ENCODE measurements at places on chromosomes 11 and 22.

- DNase-seq, result no peak
These were observed 9.1 kb downstream of the SLN start for GRCh38 chr11:107702723-107703122.

DNA sequence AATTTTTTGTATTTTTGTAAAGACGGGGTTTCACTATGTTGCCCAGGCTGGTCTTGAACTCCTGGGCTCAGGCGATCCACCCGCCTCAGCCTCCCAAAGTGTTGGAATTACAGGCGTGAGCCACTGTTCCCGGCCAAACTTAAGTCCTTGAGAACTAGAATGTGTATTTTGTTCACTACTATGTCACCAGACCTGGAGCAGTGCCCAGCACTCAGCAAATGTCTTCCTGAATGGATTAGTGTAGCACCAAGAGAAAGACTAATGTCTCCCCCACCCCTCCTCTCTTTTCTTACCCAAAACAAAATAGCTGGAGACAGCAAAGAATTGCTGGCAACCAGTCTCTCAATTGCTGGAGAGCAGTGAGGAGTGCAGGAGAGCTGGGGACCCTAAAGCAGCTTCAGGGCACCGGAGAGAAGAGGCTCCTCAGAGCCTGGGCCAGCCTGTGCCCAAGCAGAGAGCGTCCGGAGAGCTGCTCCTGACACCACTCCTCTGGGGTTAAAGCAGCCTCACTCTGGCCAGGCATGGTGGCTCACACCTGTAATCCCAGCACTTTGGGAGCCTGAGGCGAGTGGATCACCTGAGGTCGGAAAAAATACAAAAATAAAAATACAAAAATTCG is 14.9 kb downstream of the SLC25A18 start:
- no peak for DNase-seq

DNA sequence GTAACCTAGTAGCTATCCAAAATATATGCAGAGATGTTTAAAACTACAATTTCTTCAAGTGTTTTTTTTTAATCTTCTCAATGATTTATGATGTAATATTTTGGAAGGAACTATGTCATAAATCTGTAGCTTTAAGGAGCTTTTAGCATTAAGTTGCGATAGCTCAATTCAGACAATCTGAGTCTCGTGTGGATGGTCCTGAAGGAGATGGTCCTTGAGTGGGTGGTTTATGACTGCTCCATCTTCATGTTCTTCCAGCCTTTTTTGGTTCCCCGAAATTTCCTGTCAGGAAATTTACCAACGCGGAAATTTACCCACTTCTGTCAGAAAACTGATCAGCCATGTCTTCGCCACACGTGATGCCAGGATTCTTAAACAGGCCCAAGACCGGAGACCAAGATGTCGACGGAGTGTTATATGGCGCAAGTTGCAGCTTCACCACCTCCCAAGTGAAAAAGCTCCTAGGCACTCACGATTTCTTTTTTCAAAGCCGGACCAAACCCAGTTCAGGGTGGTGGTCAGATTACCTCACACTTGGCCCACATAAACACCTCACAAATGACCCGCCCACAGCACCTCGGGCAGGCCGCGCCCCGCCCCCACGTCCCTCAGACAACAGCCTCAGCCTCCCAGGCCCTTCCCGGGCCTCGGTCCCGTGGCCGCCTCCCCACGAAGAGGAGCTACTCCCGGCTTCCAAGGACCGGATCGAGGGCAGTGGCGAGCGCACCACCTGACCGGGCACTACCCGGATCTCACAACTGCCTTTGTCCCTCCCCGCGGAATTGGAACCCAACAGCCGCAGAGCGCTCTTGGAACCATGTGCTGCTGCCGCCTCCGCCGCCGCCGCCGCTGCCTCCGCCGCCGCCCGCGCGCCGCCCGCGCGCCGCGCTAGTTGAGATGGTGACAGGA is at the start of gene MORC2:
TSS of gene MORC2 (minus strand) at position 760 of the 909 bp plus-strand sequence. CDS start 885 bp downstream, outside the sequence.
- DNase-seq, result peak; percentile 69

DNA sequence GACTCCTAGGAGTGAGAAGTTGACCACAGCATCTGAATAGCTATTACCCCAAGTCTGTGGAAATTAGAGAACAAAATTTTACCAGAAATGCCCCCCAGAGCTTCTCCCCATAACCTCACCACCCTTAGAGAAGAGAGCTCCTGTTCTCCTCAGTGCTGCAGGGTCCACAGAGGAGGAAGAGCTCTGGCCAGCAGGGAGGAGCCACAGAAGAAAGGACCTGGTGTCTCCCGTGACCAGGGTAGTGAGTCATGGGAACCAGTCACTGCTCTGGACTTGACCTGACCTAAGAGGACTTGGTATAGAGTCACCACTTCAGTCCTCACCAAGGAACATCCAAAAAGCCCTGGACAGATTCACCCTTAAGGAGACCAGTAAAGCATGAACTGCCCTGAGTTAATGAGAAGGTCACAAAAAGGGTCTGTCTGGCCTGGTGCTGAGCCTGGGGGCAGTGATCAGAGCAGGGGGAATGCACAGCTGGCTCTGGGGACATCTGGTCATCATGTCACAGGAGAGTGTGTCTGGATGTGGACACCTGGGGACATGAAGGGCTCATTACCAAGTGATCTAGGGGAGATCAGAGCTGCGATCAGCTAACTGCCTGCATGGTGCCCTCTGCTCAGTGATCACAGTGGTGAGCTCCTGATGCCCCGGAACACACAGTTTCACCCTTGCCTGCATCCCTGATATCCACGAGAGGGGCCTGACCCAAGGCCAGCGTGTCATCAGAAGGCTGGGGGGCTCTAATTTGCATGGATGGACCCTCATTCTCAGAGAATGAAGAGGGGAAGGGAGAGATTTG is 103.3 kb upstream of the TOP3B start:
- no peak for DNase-seq

GRCh38 chr11:102115557-102115956 is 5.3 kb downstream of the YAP1 start:
- DNase-seq, result no peak

GRCh38 chr11:20201231-20201630 is 41.0 kb upstream of the DBX1 start:
- no peak for DNase-seq

GRCh38 chr11:134152696-134153095 is 71.1 kb downstream of the NCAPD3 start:
- no peak for DNase-seq

- no peak for DNase-seq
These were observed 14.0 kb downstream of the TRIM44 start for GRCh38 chr11:35676611-35676965.

DNA sequence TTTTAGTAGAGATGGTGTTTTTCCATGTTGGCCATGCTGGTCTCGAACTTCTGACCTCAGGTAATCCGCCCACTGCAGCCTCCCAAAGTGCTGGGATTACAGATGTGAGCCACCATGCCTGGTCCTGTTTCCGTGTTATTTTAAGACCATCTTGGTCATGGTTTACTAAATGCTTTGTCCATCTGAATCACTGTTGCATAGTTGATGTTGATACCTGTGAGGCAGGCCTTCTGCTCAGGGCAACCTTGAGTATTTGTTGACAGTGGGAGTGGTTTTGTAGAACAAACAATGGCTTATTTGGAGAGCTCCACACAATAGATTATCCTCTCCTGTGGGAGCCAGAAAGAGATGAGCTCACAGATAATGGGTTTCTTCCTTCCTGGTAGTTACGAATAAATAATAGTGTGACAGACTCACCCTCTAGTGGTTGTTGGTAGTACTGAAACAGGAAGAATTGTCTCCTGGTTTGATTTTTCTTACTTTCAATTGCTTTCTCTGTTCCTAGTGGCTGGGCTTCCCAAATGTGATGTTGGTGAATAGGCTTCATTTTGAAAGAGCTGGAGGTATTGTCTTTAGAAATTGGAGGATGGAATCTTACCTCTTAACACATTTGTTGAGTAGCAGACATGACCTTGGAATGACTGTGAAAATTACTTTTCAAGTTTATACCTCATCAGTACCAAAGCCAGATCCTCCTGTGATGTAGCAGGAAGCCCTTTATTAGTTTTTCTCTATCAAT is 39.0 kb downstream of the CTNND1 start:
- peak; percentile 69 for DNase-seq

GRCh38 chr22:24554313-24555164 is at the start of gene GUCD1:
GUCD1 (minus strand) TSS chr22:24555138; CDS start chr22:24554991, 147 bp downstream.
- DNase-seq, result peak; percentile 36

GRCh38 chr22:20405931-20406685 is 12.2 kb downstream of the ZNF74 start:
- no peak for DNase-seq

DNA sequence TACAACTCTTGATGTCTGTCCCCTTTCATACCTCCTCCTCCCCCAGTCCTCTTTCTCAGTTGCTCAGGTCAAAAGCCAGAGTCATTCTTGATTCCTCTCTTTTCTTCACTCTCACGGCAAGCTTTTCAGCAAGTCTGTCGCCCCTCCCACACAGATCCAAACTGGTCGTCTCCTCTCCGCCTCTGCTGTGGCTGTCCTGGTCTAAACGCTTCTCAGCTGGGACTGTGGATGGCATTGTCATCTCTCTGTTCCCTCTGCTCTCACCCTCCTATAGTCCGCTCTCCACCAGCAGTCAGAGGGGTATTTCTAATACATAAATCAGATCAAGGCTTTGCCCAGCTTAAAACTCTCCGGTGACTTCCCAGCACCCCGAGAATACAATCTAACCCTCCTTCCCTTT is 46.8 kb upstream of the SPATA19 start:
- DNase-seq, result no peak

- DNase-seq, result no peak
These were observed 57.0 kb downstream of the RBFOX2 start for GRCh38 chr22:35971456-35972119.

DNA sequence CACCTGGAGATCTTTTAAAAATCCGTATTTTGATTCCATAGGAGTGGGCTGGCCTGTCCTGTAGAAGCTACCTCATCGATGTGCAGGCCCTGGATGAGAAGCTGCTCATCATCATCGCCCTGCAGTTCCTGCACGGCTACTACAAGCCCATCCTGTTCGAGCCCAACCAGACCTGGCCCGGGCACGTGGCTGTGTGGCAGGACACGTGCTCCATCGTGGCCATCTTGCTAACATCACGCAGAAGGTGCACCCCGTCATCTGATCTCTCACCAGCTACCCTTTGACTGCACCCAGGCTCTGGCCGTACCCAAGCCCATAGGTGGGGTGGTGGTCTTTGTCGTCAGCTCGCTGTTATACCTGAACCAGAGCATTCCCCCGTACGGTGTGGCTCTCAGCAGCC is 14.2 kb upstream of the SLC5A4 start:
- DNase-seq, result no peak

- no peak for DNase-seq
These were observed 23.8 kb downstream of the TEAD1 start for GRCh38 chr11:12698048-12698447.

GRCh38 chr11:111819161-111819828 is 52.1 kb downstream of the ALG9 start:
- no peak for DNase-seq

DNA sequence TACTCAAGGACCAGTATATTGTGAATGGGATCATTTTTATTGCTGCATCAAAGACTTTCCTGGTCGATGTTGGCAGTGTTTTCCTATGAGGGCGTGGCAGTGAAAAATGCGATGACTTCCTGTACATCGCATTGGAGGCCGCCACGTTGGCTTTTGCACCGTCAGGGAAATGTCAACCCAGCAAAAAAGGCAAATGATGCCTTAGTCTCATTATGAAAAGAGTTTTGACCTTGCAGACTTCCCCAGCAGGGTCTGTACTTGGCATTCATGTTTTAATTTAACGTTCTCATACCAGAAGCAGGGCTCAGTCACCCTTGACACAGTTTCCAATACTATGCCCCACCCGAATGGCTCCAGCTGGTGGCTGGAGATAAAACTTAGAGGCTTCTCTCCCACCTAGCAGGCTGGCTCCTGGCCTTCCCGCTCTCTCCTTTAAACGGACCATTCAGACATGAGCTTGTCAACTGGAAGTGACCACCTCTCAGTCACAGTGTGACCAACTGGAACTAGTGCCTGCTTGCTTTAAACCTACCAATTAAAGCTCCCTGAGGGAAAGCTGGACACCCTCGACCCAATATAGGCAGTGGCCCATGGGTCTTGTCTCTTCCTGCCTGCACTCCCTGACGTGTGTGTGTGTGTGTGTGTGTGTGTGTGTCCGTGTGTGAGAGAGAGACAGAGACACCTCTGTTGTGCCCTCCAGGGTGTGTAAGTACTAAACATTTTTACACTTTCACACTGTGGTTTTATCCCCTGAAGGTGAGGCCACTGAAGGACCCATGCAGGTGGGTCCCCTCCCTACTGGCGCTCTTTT is 8.7 kb upstream of the GDPD5 start:
- DNase-seq, result peak; percentile 98

DNA sequence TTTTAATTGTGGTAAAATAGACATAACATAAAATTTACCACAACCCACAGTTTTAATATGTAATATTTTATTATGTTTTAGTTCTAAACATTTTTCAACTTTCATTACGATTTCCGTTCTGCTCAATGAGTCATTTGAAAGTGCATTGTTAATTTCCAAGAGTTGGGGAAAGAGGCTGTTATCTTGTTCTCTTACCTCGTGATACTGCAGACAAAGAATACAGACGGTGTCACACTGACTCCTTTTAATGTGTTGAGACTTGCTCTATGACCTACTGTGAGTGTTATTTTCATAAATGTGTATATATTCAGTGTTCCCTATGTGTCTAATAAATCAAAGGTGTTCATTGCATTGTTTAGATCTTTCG is 10.8 kb upstream of the RAC2 start:
- no peak for DNase-seq

DNA sequence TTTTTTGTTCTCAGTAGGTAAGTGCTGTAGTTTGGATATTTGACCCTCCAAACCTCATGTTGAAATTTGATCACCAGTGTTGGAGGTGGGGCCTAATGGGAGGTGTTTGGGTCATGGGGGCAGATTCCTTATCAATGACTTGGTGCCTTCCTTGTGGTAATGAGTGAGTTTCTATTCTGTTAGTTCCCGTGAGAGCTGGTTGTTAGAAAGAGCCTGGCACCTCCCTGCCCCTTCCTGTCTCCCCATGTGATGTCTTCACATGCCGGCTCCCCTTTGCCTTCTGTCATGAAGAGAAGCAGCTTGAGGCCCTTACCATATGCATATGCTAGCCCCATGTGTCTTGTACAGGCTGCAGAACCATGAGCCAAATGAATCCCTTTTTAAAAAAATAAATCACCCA is 138.3 kb downstream of the TMEM135 start:
- DNase-seq, result no peak

GRCh38 chr11:46845740-46846509 is at the start of gene CKAP5:
CKAP5 (minus strand) TSS chr11:46846280; CDS start chr11:46821231, 25,049 bp downstream.
- peak; percentile 90 for DNase-seq

GRCh38 chr11:12200991-12201985 is 90.9 kb downstream of the MICAL2 start:
- peak; percentile 83 for DNase-seq

GRCh38 chr11:26987731-26988130 is 6.2 kb upstream of the FIBIN start:
- DNase-seq, result no peak
